Pancreas (tissue), 10 donors: ENCODE measurements at places on chromosomes 2 and 18.
A peak's percentile ranks its signal among the peaks of the same experiment; 100 is the strongest.

DNA sequence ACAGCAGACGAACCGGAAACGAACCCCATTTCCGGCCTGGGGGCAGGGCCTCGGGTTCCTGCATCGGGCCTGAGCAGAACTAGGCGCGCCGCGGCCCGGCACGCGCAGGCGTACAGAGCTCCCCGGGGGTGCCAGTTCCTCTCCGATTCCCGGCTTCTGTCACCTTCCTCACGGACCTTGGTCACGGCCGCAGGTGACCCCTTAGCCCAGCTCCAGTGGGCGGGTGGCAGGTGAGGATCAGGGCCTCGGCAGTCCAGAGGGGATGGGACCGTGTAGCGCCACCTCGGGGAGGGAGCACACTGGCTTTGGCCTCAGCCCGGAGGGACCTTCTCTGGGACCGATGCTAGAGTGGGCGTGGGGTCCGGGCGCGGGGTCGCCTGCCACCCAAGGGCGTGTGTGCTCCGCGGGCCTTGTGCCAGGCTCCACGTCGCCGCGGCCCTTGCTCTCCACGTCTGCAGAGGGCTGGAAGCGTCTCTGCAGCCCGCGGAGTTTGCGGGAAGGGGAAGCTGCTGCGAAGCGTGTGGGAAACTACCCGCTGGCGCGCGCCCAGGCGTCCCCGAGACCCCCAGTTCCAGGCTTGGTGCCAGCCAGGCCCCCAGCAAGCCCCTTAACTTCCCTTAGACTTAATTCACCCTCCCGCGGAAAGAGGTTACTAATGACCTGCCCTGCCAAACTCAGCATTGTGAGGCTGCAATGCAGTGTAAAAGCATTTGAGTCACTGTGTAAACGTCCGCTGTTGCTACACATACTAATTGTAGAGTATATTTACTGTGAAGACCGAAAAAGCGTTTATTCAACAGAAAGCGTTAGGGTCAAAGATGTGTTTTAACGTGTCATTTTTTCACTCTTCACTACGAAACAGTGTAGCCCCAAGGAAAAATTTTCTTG, at the start of gene TRAPPC12:
Gene TRAPPC12, plus strand, starts transcription at position 48 of the 888 bp plus-strand sequence. CDS start 7,930 bp downstream, outside the sequence.
- peak; percentile 95 for DNase-seq

- no peak for DNase-seq
These were observed 132.7 kb upstream of the NDUFV2 start for GRCh38 chr18:8969639-8970390.

DNA sequence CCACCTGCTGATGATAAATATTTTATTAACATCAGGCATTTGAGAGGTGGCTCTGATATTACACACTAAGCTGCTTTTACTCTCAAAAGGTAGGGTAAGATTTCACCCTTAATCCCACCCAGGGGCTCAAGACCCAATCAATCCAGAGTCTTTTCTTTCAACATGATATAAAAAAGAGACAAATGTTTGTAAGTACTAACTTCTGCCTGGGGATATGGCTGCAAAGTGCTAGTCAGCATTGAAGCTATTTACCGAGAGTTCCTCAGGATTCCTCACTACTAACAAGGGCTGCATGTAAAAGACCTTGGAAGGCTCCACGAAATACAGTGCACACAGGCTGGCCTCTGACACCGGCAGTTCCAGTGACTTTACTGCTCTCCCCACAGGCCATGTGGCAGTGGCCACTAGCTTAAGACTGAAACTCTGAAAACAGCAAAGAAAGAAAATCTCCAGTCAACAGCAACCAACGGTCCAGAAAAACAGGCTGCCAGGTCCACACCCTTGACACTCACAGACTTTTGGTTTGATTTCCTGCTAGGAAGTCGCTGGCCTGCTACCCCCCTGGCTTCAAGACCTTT, 11.2 kb downstream of the MREG start:
- DNase-seq = no peak

- DNase-seq = no peak
These were observed 1676.4 kb upstream of the SLC39A10 start for GRCh38 chr2:193980599-193980998.

DNA sequence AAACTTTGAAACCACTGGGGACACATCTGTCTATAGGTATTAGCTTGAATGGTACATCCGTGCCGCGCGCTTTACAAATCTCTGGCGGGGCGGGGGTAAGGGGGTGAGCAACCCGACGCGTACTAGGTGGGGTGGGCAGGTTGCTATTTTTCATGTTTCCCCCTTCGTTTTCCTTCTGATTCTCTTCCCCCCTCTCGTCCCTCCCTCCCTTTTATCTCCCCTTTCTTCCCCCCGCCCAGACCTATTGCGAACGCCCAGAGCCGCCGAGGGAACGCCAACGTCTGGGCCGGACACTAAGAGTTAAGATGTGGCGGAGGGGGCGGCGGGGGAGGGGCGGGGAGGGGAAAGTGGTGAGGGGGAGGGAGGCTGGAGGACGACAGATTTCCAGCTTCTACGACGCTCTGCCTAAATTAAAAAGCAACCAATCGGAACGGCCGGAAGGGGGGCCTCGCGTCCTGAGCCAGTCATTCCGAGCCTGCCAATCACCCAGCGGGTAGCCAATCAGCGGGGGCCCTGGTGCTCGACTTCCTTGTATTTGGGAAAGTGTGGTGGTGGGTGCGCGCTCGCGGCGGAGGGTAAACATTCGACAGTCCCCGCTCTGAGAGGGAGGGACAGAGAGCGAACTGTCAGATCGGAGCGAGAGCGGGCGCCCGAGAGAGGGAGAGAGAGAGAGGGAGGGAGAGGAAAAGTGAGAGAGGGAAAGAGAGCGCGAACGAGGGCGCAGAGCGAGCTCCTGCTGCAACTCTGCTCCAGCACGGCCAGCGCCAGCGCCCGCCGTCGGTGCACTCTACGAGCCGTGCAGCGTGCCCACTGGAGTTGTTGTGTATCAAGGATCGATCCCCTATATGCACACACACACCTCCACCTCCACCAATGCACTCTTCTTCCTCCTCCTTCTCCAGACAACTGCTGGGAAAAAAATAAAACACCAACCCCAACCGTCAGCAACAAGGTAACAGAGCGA, at the start of gene POU3F3:
Gene POU3F3, plus strand, starts transcription at position 582 of the 964 bp plus-strand sequence. CDS start 1,396 bp downstream, outside the sequence.
- peak; percentile 41 for DNase-seq

- DNase-seq = no peak
These were observed 223.0 kb upstream of the DOK6 start for GRCh38 chr18:69177702-69178101.

GRCh38 chr2:206084870-206085741, 868 bp downstream of the INO80D start:
- DNase-seq = peak; percentile 75

DNA sequence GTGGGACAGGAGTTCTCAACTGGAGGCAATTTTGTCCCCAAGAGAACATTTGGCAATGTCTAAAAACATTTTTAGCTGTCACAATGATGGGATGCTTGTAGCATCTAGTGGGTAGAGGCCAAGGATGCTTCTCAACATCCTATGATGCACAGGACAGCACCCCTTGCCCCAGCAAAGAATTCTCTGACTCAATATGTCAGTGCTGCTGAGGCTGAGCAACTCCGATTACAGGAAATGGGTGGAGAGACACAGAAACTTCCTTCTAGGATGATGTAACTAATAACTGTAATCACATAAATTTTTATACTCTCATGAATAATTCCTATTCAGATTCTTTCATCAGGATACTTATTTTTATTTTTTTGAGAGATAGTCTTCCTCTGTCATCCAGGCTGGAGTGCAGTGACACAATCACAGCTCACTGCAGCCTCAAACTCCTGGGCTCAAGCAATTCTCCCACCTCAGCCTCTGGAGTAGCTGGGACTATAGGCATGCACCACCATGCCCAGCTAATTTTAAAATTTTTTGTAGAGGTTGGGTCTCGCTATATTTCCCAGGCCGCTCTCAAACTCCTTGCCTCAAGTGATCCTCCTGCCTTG, 120.3 kb upstream of the ACAA2 start:
- DNase-seq = no peak

GRCh38 chr2:59677158-59677557, 876.3 kb downstream of the BCL11A start:
- no peak for DNase-seq

DNA sequence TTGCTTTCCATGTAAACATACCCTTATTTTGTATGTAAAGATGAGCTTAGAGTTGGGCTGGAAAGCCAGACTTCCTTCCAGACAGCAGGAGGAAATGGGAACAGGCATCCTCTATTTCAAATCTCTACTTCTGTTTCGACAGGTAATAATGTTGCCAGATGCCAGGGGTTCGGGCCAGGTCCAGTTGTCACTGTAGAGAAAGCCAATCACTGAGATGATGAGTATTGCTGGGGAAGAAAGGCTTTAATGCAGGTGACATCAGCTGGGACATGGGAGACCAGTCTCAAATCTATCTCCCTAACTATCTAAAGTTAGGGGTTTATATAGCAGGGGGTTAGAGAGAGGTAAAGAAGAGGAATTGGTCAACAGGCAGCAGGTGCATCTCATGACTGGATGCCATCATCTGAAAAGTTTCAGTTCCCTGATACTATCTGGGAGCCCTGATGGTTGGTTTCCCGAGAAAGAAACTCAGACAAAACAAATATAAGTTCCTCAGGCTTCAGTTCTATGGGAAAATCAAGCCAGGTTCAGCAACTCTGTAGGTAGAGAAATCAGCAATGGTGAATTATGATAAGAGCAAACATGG, 9.3 kb upstream of the MTCL1 start:
- DNase-seq = no peak

DNA sequence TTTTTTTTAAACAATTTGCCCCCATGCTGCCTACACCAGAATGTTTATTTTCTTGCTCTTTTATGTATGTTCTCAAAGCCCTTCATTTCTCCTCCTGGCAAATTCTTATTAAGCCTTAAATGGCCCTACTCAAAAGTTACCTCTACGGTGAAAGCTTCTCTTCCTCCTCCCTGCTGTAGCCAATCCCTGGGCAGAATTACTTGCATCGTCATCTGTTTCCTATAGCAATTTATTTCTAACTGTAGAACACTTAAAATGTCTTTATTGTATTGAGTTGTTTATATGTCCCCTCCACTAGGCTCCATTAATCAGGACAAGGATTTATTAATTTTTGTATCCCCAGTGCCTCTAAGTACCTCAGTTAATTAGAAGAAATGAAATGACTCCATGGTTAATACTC, 2.5 kb upstream of the RAD51AP2 start:
- no peak for DNase-seq

DNA sequence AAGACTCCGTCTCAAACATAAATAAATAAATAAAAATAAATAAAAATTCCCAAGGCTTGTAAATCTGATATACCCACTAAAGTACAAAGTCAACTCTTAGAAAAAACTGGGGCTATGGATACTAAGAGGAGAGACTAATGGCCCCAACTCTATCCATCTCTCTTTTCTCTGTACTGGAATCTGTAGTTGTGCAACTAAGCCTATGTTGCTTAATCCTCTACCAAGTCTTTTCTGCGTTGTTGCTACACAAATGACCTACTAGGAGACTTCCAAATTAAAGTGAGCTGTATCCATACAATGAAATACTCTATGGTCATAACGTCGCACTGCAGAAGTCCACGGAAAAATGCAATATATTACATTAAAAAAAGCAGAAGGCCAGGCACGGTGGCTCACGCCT, 8.1 kb downstream of the MRPS5 start:
- DNase-seq = no peak

GRCh38 chr2:94994914-94995552, 30.5 kb upstream of the MAL start:
- DNase-seq = no peak

- no peak for DNase-seq
These were observed 13.9 kb upstream of the SLC1A4 start for GRCh38 chr2:64975232-64975821.

- no peak for DNase-seq
These were observed 46.4 kb downstream of the ZNF804A start for GRCh38 chr2:184644685-184645084.

DNA sequence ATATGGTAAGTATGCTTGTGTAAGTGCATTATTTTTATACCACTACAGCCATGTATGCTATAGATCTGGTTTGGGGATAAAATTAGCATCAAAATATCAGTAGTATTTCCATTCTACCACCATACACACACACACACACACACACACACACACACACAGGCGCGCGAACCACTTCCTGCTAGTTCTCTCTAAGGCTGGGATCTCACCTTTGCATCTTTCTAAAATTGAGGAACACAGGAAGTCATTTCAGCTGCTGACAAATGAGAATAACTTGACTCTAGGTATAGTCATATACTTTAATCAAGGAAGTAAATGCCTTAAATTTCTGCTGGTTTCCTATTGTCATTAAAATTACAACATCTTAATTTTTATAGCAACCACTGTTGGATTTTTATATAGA, 72.5 kb downstream of the RBM43 start:
- DNase-seq = no peak

DNA sequence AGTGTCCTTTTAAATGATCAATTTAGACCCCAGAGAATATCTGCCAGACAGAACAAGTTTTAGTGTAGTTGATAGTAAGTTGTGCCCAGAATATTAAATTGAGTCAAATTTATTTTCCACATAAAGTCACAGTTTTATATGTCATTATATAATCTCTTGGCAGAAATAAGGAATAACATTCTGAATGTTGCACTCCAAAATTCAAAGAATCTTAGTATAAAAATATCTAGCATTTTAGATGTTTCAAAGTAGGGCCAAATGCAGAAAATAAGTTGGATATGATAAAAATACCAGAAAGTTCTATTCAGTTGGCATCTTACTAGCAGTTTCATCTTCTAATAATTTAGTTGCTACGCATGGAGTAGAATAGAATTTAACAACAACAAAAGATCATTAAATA, 33.5 kb downstream of the SCN1A start:
- no peak for DNase-seq

DNA sequence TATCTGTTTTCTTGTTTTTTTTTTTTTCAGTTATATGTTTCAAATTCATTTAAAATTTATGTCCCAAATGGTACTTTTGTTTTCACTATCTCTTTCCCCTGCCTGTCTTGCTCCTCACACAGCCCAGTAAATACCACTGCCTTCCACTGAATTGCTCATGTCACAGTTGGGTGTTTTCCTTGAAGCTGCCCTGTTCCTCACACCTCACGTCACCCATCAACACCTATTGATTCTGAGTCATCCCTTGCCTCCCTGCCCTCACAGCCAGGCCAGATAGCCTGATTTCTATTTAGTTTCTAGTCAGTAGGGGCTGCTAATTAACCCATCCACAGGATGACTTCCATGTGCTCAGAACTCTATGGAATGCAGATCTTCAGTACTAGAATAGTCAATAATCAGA, 25.3 kb downstream of the FSHR start:
- no peak for DNase-seq

DNA sequence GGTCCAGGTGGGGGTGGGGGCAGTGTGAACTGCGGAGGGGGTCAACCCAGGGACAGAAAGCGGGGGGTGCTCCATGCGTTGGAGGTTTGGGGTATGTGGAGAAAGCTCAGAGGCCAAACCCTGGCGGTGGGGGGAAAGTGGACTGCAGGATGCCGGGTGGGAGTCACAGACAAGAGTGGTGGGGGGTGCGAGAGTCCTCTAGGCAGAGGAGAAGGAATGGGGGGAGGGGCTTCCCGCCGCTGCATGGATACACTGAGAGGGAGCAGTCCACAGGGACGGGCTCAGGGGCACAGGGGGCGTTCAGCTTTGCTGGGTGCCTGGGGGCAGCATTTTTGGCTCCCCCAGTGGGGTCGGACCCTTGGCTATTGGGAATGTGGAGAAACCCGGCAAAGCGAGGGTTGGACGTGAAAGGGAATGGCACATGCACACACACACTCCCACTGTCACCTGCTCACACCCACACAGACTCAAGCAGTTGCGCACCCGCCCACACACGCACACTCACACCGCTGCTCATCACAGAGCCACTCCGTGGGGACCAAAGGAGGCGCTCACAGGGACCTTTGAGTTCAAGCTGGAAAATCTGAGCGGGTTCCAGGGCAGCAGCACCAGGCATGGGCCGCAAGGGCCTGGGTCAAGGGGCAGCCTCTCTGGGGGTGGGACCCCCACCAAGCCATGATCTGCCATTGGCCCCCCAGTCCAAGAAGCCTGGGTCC, 7.7 kb downstream of the GBX2 start:
- no peak for DNase-seq

GRCh38 chr2:121242175-121242875, 42.7 kb downstream of the TFCP2L1 start:
- DNase-seq = no peak
